AG09309 (cell line): ENCODE measurements at places on chromosomes 3 and 15.
A peak's percentile ranks its signal among the peaks of the same experiment; 100 is the strongest.

GRCh38 chr15:76282465-76282864 lies 28.8 kb downstream of the ETFA start:
- no peak for DNase-seq

DNA sequence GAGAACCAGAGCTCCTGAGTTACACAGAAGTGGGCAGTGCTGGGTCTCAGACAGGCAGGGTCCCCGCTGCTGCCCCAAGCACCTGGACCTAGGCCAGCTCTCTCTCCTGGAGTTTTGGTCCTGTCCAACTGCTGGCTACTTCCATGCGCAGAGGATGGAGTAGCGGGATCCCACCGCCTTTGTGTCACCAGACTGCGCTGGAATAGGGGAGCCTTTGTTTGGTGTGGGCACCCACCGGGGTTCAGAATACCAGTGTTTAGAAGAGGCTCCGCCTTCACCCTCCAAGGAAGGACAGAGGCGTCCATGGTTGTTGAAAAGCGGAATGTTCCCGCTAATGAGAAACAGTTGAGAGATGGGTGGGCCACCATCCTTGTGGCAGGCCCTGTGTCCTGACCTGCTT lies 154.4 kb downstream of the DNAJB8 start:
- DNase-seq: no peak

DNA sequence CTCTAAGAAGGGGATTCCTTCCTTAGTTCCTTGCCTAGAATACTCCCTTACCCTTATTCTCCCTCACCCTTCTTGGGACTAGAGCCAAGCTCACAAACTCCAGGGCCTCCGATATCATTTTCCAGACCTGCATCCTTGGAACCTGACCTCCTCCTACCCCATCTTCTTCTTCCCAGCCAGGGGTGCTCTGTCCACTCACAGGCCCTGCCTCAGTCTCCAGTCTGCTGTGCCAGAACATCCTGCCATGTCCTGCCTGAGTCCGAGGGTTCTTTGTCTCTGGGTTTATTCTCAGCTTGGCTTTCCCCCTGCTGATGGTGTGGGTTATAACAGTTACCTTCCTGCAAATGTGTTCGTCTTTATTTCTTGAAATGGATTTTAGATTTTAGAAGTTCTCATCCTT lies 59.9 kb upstream of the MCF2L2 start:
- no peak for DNase-seq

DNA sequence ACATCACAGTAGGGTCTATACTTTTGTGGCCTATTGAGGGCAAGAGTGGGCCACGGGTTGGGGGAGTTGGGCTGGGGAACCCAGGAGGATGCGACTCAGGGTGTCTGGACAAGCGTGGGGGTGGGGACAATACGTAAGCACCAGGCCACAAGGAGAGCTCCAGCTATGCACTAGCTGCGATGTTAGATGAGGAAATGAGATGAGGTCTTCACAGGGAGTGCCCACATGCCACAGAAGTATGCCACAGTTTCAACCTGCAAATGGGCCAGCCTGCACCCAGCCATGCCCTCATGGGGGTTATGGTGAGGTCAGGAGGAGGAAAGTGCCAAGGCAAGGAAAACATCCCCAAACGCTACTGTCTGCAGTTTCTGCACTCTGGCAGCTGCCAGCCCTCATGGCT lies 30.5 kb downstream of the CACNA2D2 start:
- DNase-seq: no peak

DNA sequence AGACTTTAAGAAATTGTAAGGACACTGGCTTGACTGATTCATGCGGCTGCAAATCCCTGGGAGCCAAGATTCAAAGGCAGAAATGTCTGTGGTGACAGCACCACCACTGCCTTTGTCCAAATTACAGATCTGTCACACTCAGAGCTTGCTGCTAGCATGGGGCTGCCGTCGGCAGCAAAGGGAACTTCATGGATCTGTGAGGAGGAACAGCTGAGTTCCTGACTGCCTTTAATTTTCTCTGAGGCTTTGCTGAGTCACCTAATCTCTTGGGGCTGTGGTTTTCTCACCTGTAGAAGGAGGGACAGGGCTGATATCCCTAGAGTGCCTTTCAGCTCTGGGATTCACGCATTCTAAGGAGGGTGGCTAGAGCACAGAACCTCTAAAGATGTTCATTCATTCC lies 4.1 kb upstream of the PAK6 start:
- no peak for DNase-seq

GRCh38 chr3:13080591-13080990 lies 7.4 kb upstream of the IQSEC1 start:
- no peak for DNase-seq

GRCh38 chr3:13480340-13481318 lies 523 bp downstream of the HDAC11 start:
- no peak for DNase-seq

GRCh38 chr15:70954733-70955132 lies 62.1 kb downstream of the LRRC49 start:
- no peak for DNase-seq

DNA sequence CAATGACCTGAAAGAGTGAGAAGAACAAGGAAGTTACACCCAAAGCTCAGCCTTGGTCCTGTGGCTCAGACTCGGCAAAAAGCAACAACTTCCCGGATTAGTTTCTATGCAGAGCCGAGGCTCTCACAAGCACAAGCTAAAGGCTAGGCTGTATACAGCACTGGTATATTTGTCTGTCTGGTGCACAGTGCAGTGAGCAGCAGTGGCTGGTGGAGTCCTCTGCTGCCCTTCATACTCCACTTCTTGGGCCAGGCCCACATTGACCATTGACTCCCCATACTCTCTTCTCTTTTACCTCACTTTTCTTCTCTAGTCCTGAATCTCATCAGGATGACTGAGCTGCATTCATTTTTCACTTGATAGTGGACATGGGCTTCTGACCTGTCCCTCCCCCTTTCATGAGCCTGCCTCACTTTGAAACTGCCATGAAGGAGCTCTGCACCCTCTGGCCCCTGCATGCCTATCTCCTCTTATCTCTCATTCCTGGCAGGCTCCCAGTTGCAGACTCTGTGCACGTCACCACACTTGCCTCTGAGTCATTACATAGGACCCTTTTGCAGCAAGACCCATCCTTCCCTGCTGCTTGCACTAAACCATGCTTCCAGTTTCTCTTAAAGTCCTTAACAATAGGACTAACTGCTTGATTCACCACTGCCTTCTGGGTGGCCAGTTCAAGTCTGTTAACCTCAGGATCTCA lies 379.3 kb downstream of the NTRK3 start:
- no peak for DNase-seq

- DNase-seq: no peak
These were observed 107.6 kb downstream of the FILIP1L start for GRCh38 chr3:100006570-100007271.

DNA sequence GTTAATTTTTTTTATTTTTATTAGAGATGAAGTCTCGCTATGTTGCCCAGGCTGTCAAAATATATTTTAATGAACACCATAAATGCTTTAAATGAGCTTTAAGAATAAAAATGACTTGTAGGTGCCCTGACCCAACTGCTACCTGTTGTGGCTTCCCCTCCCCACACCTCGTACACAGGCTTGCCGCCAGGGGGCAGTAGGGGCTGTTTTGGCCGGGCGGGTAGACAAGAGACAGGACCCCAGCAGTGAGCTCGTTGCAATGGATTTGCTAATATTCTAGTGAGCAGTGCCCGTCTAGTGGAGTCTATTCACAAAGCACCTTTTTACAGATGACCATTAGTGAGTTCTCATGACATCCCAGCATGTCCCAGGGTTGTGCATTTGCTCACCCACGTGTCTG lies 418.1 kb downstream of the OCA2 start:
- no peak for DNase-seq

DNA sequence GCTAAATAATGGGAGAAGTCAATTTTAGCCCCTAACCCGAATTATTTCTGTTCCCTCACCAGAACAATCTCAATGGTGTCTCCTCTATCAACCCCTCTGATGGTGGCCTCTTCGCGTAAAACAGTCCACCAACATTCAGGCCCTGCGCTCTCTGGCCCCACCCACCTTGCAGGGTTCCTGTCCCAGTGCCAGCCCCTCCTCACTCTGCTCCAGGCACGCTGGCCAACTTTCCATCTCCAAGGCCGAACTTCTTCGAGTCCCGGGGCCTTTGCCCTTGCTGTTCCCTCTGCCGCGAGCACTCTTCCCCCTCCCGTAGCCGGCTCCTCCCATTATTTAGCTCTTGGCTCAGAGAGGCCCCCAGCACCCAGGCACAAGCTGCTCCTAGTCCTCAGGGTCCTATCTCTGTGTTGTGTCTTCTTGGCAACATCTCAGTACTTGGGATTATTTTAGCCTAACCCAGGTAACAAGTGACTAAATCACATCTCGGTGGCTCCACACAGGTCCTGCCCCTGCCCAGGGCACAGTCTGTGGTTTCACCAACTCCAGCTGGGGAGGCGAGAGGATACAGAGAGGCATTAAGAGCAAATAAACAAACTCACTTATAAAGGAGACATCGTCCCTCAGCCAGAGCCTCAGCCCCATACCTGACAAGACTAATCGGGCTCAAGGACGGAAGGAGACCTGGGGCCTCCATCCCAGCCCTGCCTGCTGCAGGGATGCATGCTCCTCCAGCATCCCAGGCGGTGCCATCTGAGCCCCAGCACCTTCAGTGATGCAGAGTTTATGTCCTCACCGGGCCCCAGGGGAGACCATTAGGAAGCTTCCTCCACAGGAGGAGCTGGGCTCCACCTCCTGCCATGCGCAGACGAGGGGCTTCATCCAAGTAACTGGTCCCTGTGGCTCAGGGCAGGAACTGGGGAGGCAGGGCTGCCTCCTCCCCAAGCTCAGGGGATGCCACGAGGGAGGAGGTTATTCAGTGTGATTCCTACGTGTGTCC lies 19.7 kb upstream of the IQSEC1 start:
- no peak for DNase-seq

DNA sequence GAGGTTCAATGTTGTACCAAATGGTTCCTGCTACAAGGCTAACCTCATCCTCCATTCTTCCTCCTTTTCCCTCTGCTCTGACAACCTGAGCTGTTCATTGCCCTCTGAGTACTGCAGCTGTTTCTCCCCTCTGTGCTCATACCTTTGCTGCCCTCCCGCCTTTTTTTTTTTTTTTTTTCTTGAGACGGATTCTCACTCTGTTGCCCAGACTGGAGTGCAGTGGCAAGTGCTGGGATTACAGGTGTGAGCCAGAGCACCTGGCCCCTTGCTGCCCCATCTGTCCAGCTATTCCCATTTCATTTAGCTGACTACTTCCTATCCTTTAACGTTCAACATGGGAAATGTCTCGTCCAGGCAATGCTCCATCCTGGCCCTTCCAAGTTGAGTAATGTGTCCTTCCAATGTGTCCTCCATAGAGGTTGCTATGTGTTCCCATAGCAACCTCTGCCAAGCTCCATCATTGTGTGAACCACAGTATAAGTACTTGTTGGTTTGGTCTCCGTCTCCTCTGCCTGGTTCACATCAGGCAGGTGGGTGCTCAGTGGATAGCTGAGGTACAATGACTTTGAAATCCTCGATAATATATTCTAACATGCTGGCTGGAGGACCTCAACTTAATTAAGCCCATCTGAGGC lies 179.9 kb upstream of the ANKRD28 start:
- no peak for DNase-seq

GRCh38 chr15:57611123-57611522 lies 19.4 kb downstream of the MYZAP start:
- no peak for DNase-seq

GRCh38 chr15:84740691-84741090 lies 7.7 kb upstream of the ZNF592 start:
- no peak for DNase-seq

- no peak for DNase-seq
These were observed 30.7 kb upstream of the CSTA start for GRCh38 chr3:122294359-122294758.

DNA sequence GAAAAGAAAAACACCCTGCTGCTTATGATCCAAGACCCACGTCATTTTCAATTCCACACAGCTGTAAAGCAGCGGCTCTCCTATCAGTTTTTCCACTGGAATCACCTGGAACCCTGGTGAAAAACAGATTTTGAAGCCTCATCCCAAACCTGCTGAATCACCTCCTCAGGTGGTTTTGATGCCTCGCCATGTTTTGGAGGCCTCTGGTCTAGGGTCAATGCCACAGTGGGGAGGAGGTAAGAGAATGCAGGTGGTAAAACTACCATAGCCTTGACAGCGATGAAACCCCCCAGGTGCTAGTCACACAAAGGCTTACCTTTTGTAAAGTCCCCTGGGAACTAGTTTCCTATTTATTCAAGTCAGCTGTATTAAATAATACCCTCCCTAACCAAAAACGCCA lies 24.8 kb downstream of the MYO1E start:
- DNase-seq: no peak

DNA sequence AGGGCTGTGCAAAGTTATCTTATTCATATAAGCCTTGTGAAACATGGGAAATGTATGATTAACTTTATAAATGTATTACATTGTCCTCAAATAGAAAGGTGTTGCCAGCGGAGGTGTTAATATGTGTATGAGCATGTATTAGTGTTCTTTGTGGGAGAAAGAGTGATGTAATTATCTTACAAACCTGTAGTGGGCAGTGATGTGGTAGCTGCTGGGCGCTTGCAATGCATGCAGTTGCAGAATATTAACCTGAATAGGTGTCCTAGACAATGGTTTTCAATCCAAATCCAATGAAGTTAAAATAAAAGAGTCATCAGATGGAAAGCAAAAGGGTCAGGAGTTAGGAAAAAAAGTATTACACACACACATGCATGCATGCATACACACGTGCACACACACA lies 881.3 kb upstream of the CADM2 start:
- DNase-seq: no peak

DNA sequence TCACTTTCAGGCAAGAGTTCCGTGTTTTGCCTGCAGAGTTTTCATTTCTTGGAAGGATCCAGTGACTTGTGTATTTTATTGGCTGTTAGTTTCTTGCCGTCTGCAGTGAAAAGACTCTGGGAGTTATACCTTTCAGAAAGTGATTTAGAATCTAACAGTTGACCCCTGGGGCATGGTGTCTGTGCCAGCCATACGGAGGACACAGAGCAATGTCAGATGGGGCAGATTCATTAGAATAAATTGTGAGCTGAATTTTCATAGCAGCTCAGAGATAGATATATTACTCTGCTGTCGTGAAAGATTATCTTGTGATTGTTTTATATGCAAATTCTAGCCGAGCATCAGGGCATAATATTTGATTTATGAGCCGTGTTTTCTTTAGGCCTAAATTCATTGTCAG lies 131.6 kb downstream of the SV2B start:
- DNase-seq: no peak

GRCh38 chr15:37076543-37076942 lies 23.8 kb downstream of the MEIS2 start:
- DNase-seq: no peak

GRCh38 chr3:150170852-150171520 lies 200.3 kb upstream of the PFN2 start:
- DNase-seq: no peak

GRCh38 chr3:150970665-150971324 lies 1.7 kb downstream of the CLRN1 start:
- DNase-seq: peak; percentile 10

DNA sequence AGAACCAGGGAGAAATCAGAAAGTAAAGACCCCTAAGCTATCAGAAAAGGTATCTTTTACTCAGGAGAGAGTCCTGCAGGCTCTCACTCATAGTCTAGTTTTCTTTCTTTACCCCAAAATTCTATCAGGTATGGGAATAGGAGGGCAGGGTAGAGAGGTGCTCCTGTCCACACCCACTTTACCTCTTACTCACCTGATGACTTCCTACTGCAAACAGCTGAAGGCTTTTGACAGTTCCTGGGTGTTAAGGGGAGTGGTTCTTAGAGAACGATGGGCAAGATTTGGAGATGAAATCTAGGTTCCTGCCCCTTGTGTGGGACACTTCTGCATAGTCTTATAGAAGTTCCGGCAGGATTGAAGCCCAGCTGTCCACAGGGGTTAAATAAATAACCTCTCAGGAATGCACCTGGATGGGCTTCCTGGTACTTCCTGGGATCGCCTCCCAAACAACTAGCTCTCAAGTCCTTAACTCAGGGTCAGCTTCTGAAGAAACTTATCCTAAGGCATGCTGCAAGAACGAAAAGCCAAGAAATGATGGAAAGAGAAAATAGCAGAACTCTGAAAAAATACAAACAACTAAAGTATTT lies 10.8 kb upstream of the TNFAIP8L3 start:
- no peak for DNase-seq
